Fibroblast of mammary gland (primary cell): ENCODE measurements at places on chromosomes 5 and 9.
A peak's percentile ranks its signal among the peaks of the same experiment; 100 is the strongest.

GRCh38 chr9:9791611-9792010 is 821.2 kb downstream of the PTPRD start:
- peak; percentile 28 for DNase-seq

DNA sequence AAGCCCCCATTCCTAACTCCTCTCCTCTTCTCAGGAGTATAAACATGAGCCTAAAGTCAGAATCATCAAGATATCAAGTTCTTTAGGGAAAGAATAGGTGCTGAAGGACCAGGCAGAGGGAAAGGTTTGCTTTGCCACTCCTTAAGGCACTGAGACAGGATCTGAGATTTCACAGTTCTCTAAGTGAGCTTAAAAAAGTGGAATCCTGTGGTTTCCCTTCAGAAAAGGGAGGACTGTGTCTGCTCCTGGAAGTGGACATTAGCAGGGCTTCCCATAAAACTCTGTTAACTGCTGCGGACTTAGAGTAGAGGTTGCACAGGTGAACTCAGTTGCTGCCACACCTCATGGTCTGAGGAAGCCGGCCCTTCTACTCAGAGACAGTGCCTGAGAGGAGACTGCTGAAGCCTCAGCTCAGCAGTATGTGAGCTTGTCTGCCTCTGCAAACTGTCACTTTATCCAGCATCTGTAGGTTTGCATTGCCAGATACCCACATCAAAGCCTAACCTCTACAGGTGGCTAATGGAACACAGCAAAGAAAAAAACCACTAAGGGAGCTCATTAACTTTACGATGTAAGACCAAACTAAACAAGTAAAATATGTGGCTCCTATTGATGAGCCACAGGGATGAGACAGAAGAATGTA is 42.9 kb downstream of the RIC1 start:
- no peak for DNase-seq

- no peak for DNase-seq
Measured at GRCh38 chr9:112437406-112437805, 49.2 kb upstream of the KIAA1958 start.

DNA sequence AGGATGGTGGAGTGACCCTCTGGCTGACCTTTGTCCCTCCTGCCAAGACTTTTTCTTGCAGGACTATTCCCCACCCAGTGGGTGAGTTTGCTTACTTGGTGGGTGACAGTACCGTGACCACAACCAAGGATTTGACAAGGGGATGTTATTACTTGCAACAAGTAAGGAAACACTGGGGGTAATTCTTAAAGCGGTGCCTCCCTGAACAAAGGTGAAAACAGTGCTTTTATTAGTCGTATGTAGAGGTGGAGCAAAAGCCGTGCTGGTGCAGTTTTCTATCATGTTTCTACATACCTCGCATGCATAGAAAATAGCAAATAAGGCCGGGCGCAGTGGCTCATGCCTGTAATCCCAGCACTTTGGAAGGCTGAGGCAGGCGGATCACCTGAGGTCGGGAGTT is 41.0 kb upstream of the KDM4C start:
- no peak for DNase-seq
